Dorsolateral prefrontal cortex (tissue), 122 donors: ENCODE measurements at places on chromosomes 13 and 19.

DNA sequence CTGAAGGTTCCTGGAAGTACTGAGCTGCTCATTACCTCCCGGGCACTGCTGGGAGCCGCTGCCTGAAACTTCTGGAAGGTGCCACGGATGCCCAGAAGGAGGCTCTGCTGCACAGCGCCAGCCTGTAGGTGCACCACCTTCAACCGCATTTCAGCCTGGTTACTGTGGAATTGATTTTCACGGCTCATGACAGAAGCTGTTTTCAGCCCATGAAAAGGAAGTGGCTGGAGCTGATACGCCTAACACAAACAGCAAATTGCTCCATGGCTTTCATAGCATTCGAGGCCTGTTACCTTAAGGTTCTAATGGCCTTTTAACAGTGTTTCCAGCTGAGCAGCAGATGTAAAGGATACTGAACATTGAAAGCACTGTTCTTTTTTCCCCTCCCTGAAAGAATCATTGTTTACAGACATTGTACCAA is 22.0 kb downstream of the GPC6 start:
- no peak for DNase-seq

DNA sequence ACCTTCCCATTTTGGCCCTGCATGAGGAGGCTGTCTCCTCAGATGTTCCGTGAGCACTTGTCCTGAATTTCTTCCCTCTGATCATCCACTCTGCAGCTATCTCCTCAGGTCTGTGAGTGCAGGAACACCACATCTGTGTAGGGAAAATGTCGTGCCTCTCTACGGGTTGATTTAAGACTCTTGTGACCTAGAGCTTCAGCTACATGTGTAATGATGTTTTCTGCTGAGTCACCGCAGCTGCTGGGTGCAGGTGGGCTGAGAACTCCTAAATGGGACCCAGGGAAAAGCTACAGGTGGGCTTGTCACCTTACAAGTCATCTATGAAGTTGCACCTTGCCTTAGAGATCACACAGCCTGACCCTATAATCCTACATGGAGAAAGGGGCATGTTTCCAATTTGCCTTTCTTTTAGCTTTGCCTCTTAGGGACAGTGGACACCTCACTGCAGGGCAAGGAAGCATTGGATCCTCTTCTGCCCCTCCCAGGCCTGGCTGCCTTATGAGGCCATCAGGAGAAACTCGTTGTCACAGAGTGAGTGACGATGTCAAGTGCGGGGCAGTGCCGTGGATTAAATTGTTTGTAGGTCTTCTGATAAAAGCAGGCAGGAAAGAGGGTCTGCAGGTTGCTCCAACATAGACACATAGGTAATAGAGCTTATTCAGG is 122.3 kb downstream of the DNAJC15 start:
- DNase-seq, result no peak

- DNase-seq, result no peak
Measured at GRCh38 chr19:2503521-2504109, 27.7 kb downstream of the GADD45B start.

DNA sequence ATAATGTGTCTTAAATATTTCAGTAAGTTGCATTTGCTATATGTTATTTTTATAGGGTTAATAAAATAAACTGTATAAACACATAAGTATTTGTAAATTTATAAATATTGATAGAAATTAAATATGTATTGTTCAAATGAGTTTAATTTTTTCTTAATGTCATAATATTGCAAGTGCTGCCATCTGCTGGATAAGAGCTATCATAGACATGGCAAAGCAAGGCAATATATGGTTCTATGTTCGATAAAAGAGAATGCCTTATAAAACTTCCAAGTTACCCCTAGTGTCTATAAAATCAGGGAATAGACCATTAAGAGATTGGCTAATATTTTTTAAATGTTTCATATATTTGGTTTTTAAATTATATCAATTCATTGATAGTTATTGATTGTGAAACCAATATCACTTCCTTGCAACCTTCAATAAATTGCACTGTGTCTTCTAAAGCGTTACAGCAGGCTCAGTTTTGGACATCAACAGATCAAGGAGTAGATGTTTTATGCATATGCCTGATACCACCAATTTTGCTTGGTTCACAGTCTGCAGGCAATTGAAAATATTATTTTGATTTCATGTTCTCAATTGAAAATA is 29.0 kb upstream of the SLITRK6 start:
- DNase-seq, result no peak

DNA sequence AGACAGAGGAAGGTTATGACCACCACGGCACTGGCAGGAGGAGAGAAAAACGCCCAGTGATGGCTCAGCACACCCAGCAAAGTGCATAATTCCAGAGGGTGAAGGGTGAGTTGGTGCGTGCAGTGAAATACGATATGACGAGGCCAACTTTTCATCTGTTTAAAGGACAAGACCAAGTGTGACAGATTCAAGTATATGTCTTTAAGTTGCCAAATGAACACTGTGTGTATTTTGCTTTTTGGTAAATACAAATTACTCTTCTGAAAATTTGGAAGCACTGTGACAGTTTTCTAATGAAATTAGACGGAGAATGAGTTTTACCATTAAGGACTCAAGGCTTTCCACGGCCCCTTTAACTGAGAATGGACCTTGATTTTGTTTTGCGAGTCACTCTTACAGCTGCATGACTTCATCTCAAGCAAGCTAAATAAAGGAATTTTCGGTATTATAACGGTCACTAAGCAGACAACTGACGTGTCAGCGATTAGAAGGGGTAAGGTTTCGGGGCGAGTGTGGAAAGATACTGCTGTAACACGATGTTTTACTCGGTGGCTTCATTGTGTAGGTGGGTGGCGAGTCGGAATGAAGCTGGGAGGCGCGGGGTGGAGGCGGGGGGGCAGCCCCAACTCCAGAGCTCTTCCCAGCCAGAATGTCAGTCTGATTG is 22.8 kb downstream of the COL4A2 start:
- no peak for DNase-seq

- no peak for DNase-seq
Measured at GRCh38 chr13:101144808-101145419, 271.4 kb downstream of the NALCN start.

GRCh38 chr19:2035590-2035991 is 15.5 kb downstream of the MKNK2 start:
- no peak for DNase-seq

GRCh38 chr19:38316477-38317067 is 825 bp upstream of the YIF1B start:
- no peak for DNase-seq

- no peak for DNase-seq
Measured at GRCh38 chr13:21913010-21913409, 242.1 kb downstream of the FGF9 start.

- no peak for DNase-seq
Measured at GRCh38 chr13:91238036-91238435, 109.5 kb upstream of the MIR17HG start.

GRCh38 chr13:98512774-98513665 is 63.9 kb downstream of the STK24 start:
- no peak for DNase-seq

DNA sequence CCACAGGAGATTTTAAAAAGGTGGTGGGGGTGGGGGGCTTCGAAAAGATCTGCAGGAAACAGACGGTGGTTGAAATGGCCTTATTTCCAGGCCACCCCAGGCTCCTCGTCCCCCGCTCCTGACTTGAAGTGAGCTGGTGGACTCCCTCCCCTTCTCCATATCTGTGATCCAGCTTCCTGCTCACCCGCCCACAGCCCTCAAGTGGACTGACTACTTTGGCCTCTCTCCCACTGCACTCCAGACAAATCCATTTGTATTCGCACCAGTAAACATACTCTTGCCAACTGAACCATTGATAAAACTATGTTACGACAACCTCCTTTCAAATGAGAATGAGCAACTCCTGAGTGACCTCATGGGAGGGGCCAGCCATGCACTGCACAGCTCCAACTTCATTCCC is 259.5 kb downstream of the COL4A1 start:
- DNase-seq, result no peak

- no peak for DNase-seq
Measured at GRCh38 chr13:67854990-67855389, 624.9 kb upstream of the PCDH9 start.

GRCh38 chr13:90717451-90717936 is 630.0 kb upstream of the MIR17HG start:
- no peak for DNase-seq

GRCh38 chr13:86174622-86175021 is 375.4 kb upstream of the SLITRK6 start:
- no peak for DNase-seq

- DNase-seq, result no peak
Measured at GRCh38 chr13:40143106-40143505, 487.6 kb downstream of the COG6 start.

DNA sequence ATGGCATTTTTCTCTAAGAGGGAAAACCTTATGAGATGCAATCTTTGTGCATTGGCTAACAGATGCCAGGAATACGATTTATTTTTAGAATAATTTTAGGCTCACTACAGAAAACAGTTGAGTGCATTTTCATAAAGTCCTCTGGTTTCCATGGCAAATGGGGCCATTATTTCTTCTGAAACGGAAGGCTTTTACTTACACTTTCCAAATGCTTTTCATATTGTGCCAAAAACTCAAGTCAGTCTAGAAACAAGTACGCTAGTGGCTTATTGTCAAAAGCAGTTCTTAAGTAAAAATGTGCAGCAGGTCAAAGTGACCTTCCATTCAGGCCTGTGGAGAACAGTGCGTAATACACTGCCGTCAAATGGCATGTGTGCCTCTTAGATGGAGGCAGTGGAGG is 628.7 kb downstream of the EFNB2 start:
- no peak for DNase-seq

DNA sequence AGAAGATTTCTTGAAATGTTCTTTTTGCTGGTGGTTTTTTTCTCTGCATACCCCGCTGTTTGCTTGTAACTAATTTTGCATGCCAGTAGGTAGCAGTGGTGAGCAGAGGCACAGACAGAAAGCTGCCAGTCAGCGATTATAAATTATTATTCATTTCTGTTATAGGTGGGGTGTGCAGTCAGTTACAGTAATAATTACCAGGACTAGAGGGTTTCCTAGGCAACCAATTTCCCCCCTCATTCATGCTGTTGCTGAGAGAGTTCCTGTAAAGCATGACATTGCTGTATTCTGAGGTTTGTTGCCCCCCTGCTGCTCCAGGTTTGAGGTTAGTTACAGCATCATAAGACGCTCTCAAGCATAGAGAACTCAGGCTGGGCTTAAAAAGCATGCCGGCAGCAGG is 104.5 kb downstream of the URI1 start:
- DNase-seq, result no peak

GRCh38 chr13:91119643-91120042 is 227.8 kb upstream of the MIR17HG start:
- no peak for DNase-seq

GRCh38 chr13:111909501-111909900 is 157.4 kb upstream of the SOX1 start:
- DNase-seq, result peak; percentile 23

DNA sequence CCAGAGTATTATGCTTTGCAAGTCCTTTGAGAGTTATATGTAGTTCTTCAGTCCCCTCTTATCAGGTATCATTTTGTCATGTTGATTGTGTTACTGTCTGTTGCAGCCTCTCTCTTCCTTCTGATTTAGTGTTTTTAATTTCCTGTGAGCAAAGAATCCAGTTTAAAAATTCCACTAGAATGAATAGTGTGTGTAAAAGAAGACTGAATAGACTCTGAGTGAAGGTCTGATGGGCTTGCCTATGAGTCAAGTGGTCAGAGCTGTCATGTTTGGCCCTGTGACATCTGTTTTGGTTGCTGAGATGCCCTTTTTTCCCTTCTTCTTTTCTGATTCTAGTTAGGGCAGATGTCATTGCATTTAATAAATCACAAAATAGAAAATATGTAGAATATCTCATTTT is 23.3 kb upstream of the KCTD4 start:
- no peak for DNase-seq
